ENCODE measurements at places on chromosomes 6 and 20. TPM values are rescaled to one million over a fixed set of nuclear protein-coding genes. Genes with fewer than 3 reads are reported as not detected.

The BPIFB2 gene
- total RNA-seq: not detected

The PPP1R14C gene
- total RNA-seq: 0.23 TPM

The HEY2 gene
- not detected for total RNA-seq

The PRRC2A gene
- 298 TPM for total RNA-seq

The C6orf163 gene
- total RNA-seq: 1.1 TPM

The IFT52 gene
- 17.7 TPM for total RNA-seq

The NRSN2 gene
- 7.1 TPM for total RNA-seq

The DLL1 gene
- not detected for total RNA-seq

The TBC1D22B gene
- 14.6 TPM for total RNA-seq

The SMLR1 gene
- not detected for total RNA-seq

The LAMA5 gene
- 3.1 TPM for total RNA-seq

The CRISP2 gene
- not detected for total RNA-seq

The PSMB1 gene
- total RNA-seq: 277 TPM

The NOTCH4 gene
- 0.48 TPM for total RNA-seq

The ESR1 gene
- total RNA-seq: not detected

The TBP gene
- total RNA-seq: 27.8 TPM

The CYP21A2 gene
- total RNA-seq: 0.39 TPM

The ANKRD66 gene
- total RNA-seq: not detected

The ZNF322 gene
- 11.3 TPM for total RNA-seq

The TAGAP gene
- 38.1 TPM for total RNA-seq

The FAM83C gene
- total RNA-seq: not detected

The DNMT3B gene
- 3.4 TPM for total RNA-seq

The EBF4 gene
- total RNA-seq: 10.5 TPM

The C20orf141 gene
- total RNA-seq: not detected

The C4B gene
- 4.2 TPM for total RNA-seq

The EPHA7 gene
- total RNA-seq: not detected

The C6orf120 gene
- total RNA-seq: 18.9 TPM

The SUMO4 gene
- 7.8 TPM for total RNA-seq

The TBXT gene
- not detected for total RNA-seq

The PTGIS gene
- 31.0 TPM for total RNA-seq

The RNF182 gene
- not detected for total RNA-seq

The IL20RA gene
- not detected for total RNA-seq

The FOXQ1 gene
- total RNA-seq: not detected

The OXT gene
- not detected for total RNA-seq

The ELOVL2 gene
- not detected for total RNA-seq

The WFDC5 gene
- total RNA-seq: not detected

The PPP1R3G gene
- total RNA-seq: 0.16 TPM

The SCRT2 gene
- total RNA-seq: not detected

The SLC44A4 gene
- total RNA-seq: 0.18 TPM

The TOP1 gene
- 118 TPM for total RNA-seq

The LIN28B gene
- total RNA-seq: 0.05 TPM

The ROS1 gene
- total RNA-seq: not detected

The TCF19 gene
- total RNA-seq: 81.5 TPM

The RBBP8NL gene
- not detected for total RNA-seq

The CTAGE9 gene
- not detected for total RNA-seq

The OVOL2 gene
- total RNA-seq: not detected

The CFAP206 gene
- not detected for total RNA-seq

The SLC22A1 gene
- total RNA-seq: 1.2 TPM

Data from activated T-helper 2 cell treated with anti-CD3 and anti-CD28 coated beads, Interferon-gamma antibody, Interleukin-2, Interleukin-4, amounts not matched to agents 10 μg/mL and 5 μg/mL and 100 μg/mL, durations not matched to agents 14 hours and 24 hours and 36 hours (primary cell).